Ovary (tissue), 10 donors: ENCODE measurements at places on chromosomes 12 and 14.

DNA sequence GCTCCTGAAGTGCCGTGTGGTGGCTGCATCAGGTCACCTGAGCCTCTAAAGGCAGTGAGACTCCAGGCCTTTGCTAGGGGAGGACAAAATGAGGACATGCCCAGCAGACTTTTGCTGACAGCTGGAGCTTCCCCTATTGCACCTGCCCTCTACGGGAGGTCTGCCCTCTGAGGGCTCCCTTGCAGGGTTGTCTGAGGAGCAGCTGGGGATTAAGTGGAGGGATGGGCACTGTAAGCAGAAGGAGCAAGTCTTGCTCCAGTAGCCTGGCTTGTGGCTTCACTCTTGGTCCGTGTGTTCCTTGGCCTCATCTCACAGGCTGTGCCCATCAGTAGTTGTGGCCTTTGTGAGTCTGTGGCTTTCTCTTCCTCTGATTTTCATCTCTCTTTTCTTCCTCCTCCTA lies 66.9 kb upstream of the NRXN3 start:
- DNase-seq = no peak

GRCh38 chr14:92470215-92470614 lies 43.4 kb upstream of the RIN3 start:
- DNase-seq = no peak

DNA sequence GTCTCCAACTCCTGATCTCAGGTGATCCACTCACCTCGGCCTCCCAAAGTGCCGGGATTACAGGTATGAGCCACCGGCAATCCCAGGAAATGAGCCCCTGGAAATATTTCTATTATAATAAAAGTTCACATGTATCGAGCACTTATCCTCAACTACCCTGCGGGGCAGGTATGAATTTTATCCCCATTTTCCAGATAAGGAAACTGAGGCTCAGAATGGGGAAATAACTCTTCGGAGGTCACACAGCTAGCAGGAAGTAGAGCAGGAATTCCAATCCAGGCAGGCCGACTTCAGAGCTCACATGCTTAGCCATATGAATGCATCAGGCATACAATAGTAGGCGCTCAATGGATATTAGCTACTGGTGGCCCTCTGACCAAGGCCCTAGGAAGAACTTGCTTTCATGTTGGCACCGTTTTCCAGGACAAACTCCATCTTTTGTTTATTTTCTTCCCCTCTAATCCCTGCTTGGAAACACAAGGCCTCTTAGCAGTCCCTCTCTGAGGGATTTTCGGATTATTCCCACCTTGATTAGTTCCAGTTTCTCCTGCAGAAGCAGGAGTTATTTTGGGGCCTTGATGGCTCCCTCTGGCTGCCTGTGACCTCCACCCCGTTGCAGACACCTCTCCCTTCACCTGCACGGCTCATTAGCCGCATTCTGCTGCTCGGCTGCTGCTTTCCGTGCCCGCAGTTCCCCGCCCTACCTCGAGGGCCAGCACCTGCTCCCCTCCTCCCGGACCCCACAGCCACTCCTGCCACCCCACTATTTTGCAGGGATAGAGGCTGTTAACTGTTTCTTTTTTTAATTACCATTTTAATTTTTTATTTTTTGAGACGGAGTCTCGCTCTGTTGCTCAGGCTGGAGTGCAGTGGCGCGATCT lies 18.7 kb upstream of the POP5 start:
- DNase-seq = no peak

DNA sequence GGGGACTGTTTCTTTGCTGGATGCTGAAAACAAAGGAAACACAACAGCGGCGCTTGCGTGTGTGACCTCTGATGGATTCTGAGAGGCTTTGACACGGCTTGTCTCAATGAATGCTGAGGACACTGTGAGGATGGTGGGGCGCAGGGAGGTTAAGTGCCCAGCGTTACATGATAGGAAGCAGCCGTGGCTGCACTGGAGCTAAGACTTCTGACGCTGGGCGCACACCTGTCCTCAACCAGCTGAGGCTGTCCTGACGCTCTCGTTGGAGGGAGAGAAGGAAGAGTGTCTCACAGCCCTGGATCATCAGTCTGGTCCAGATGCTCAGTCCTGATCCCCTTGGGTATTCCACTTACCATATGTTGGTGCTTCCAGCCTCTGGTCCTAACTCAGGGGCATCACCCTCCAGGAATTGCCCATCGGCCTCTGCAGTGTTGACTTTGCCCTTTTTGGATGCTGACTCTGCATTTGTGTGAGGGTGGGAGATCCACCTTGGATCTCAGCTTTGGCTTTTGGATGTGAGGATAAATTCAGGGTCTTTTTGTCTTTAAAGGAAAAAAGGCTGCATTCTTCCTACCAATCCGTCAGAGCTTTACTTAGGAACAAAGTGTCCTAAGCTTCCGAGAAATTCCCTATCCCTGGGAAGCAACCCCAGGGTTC lies 125.2 kb downstream of the ZNF664 start:
- DNase-seq = no peak

DNA sequence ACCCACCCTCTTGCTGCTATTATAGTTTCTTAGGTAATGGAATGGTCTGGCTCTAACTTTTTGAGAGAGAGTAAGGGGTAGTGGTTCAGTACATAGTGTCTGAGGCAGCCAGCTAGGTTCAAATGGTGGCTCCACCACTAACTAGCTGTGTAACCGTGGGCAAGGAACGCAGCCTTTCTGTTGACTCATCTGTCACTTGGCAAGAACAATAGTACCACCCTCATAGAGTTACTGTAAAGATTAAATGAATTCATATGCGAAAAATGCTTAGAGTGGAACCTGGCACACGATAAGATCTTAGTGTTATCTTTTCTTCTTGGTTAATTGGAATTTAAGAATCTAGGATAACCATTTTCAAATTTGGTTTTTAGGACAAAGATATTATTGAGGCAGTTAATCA lies 14.0 kb downstream of the CCDC62 start:
- no peak for DNase-seq
